ENCODE measurements at places on chromosomes 7 and 10.

DNA sequence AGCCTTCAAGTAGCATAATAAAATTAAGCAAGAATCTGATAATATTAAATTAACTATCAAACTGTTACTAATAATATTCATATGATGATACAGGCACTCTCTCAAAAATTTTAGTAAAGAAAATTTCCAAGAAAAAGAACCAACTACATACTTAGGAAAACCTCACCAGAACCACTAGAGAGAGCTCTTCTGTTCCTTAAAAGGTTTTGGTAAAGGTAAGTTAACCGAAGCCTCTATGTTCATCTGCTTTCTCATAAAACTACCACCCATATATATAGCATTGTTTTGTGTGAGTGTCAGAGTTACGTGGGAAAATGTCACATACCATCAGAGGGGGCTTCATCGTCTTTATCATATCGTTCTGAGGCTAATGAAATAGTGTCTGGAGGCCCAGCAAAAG is 20.7 kb downstream of the SKAP2 start:
- no peak for DNase-seq

- no peak for DNase-seq
Observed at GRCh38 chr7:35652124-35652523, 42.8 kb downstream of the HERPUD2 start.

DNA sequence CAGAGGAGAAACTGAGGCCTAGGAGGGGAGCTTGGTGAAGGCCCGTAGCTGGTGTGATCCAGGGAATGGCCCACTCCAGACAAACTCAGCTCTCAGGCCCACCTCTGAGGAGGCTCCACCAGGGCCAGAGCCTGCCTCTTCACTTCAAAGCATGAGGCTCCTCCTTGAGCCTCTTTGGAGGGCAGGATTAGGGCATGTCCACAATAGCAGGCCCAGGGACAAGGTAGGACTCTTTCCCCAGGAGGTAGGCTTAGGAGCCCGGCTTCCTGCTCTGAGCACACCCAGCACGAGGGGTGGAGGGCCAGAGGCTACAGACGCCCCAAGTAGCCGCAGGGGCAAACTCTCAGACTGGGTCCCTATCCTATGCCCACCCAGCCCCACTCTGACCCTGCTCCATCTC is 164.6 kb upstream of the ZMIZ1 start:
- no peak for DNase-seq

- DNase-seq: no peak
Observed at GRCh38 chr7:10412422-10413019, 561.2 kb upstream of the PHF14 start.

DNA sequence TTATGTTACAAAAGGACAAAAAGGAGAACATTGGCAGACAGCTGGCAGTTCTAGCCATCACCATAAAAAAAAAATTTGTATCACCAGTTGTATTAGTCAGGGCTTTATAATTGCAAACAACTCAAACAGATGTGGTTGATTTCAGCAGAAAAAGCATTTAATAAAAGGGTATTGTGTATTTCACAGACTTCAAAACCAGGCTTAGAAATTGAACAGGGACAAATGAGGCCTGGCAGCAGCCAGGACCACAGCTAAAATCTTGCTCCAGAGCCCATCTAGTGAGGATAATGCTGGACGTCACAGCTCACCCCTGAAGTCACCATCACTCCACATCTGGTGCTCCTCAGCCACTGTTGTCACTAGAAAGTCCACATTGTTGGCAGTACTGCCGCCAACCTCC is 52.9 kb upstream of the CALD1 start:
- no peak for DNase-seq

DNA sequence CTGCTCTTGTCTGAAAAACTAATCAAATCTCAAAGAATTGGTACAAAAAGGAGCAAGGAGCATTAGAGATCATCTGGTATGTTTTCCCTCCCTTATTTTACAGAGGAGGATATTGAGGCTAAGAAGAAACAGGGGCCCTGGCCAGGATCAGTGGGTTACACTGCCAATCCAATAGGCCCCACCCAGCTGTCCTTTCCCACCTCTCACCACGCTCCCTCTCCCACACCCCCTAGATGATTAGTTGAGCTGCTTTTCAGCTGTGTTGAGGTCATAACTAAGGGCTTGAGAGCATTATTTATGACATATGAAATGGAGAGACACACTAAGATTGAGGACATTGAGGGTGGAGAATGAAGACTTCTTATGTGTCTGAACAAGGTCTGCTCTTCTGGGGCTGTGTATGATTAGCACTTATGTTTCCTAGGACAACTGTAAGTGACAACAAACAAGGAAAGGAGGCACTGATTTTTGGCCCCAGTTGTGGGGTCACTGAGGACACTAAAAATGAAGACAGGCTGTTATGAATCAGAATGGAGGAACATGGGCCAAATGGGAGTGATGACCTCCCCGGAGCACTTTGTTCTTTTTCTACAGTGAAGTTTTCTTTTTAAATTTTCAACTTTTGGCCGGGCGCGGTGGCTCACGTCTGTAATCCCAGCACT is 26.5 kb downstream of the VWA2 start:
- DNase-seq: no peak
